ENCODE measurements at places on chromosomes 2 and 18.

GRCh38 chr2:16185801-16186272 is 245.5 kb downstream of the MYCN start:
- no peak for DNase-seq

DNA sequence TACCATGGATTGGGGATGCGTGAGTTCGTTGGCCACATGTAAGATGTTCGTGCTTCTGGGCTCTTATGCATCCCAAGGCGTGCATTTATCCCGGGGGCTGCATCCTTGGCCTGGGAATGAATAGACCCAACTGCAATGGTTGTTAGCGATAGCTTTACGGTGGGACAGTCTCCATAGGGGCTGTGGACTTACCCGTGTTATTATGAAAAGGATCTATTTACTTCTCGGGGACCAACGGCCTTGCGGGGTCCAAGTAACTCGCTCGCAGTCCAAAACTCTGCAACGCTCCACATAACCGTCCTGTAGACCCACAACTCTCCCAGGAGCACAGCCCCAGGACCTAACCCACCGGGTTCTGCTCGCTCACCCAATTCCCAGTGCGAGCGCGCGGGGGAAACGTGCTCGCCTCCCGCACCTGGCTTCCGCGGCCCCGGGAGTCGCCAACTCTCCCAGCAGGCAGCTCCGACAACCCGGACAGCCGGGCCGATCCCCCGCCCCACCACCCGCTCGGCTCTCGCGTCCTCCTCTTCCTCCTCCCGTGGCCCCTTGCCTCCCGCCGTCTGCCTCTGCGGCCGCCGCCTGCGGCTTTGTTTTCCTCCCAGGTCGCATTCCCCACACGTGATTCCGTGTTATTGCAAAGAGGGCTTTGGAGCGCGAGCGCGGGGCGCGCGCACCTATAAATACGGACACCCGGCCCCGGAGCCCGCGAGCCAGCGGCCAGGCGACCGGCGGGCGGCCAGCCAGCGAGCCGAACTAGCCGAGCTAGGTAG is at the start of gene CABLES1:
TSS of gene CABLES1 (plus strand) at position 706 of the 770 bp plus-strand sequence. CDS start 278 bp downstream, outside the sequence.
- DNase-seq, result peak; percentile 45

DNA sequence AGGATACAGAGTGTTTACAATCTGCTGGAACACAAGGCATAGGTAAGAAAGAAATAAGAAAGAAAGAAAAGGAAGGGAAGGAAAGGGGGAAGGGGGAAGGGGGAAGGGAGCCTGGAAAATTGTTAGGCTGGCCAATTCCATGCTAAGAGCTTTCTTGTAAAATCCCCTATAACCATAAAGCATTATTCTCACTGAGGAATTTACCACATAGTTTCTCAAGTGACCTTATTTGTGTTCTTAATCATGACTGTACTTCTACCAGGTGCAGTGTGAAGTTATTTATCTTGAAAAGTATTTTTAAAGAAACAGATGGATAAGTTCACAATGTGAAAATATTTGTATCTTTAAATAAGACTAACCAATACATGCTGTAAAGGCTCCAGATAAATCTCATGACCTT is 39.2 kb upstream of the KIDINS220 start:
- DNase-seq, result no peak

DNA sequence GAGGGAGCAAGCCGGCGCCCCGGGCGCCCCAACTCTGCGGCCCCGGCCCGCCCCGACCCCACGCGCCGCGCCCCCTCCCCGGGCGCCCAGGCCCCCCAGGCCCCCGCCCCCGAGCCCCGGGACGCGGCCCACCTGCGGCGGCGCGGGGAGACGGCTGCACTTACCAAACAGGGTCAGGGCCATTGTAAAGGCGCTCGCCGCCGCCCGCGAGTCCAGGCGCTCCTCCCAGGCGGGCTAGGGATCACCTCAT is 526 bp downstream of the CHN1 start:
- no peak for DNase-seq

DNA sequence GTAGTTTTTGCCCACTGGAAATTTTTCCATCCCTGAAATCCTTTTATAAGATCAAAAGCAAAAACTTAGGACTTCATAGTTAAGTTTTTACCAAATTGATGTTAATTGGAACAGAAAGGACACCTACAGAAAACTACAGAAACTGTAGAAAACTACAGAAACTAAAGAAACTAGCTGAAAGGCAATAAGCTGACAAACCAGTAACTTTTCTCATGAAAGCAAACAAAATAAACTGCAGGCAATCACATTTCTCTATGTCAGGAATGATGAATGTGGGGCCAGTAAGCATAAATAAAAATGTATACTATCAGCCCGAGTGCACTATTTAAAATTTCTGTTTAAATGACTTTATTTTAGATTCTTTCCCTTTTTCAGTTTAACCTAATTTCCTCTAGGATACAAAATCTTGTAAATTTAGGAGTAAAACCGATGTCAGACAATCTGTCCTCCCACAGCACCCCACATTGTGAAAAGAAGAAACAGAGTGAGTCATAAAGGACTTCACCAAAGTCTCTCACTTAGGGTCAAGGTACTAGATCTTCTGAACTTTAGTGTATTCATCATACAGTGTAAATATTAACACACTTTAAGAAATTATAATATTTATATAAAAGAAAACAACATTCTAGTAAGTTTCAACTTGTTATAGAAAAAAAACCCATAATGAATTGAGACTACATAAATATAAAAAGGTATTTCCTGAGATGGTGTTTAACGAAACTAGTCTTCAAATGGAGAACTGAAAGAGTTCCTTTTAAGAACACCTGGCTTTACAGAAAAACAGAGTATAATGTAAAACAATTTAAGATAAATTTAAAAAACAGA is 46.6 kb downstream of the USP40 start:
- no peak for DNase-seq

- DNase-seq, result no peak
Measured at GRCh38 chr2:19890104-19890503, 11.7 kb downstream of the TTC32 start.

- no peak for DNase-seq
Measured at GRCh38 chr2:159573846-159574606, 42.3 kb downstream of the BAZ2B start.

- no peak for DNase-seq
Measured at GRCh38 chr2:128313091-128313836, 5.4 kb downstream of the HS6ST1 start.

- no peak for DNase-seq
Measured at GRCh38 chr2:235836491-235836911, 331.7 kb downstream of the GBX2 start.

DNA sequence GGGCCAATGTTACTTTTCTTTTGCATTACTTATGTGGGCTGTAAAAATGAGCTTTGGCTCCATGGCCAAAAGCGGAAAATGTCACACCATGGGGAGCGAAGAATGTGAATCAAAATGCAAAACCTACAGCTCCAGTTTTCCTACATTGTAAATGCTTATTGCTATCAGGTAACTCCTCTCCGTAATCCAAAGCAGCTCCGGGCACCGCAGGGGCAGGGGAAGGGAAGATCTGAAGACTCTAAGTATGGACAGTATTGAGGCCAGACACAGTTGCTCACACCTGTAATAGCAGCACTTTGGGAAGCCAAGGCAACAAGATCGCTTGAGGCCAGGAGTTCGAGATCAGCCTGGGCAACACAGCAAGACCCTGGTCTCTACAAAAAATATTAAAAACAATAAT is 7.1 kb upstream of the AGFG1 start:
- no peak for DNase-seq

DNA sequence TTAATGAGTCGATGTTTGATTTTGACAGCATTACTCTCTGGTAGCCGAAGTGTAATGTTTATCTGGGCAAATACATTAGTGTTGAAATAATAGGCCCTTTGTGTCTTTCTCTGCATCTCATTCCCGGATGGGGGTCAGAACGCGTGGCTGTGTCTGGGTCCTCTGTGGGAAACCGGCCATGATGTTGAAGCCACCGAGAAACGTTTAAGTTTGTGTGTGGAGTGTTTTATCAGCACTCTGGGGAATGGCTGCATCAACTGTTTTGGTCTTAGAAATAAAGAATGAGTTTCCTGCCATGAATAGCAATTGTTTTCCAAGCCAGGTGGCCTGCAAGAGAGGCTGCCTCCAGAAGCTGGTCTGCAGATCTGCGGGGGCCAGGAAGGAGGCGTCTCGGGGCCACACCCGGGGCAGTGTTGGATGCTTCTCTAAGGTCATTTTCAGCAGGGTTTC is 69.7 kb downstream of the RNF144A start:
- peak; percentile 96 for DNase-seq

GRCh38 chr2:241811201-241811951 is 2.4 kb downstream of the NEU4 start:
- DNase-seq, result no peak

- DNase-seq, result no peak
Measured at GRCh38 chr2:112184121-112184520, 45.9 kb downstream of the FBLN7 start.

- no peak for DNase-seq
Measured at GRCh38 chr2:11784747-11785610, 38.5 kb downstream of the LPIN1 start.

DNA sequence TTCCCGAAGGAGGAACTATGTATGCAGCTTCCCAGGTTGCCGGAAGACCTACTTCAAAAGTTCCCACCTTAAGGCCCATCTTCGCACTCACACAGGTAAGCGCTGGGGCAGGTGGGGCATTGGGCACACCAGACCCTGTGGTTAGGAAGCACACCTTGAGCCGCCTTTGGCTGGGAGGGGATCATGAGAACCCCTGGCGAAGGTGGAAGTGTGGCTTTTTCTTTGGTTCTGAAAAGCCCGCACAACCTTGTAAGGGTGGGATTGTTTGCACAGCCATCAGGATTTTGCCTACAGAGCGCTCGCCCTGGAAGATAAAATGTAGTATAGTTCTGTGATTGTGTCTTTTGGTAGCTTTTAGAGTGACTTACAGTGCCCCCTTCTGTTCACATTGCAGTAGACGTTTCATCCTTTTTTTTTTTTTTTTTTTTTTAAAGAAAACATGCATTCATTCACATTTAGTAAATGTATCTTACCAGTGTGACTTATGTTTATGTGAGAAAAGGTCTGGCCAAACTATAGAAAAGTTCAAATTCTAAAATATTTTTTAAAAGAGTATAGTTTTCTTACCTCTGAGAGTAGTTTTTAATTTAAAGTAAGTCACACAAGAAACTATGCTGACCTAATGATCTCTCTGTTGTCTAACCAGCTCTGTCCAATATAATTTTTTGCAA is 5.3 kb downstream of the KLF11 start:
- DNase-seq, result peak; percentile 14

- DNase-seq, result no peak
Measured at GRCh38 chr2:100563407-100564247, 834 bp downstream of the PDCL3 start.

GRCh38 chr2:211468217-211468616 is 911.8 kb downstream of the CPS1 start:
- DNase-seq, result no peak

DNA sequence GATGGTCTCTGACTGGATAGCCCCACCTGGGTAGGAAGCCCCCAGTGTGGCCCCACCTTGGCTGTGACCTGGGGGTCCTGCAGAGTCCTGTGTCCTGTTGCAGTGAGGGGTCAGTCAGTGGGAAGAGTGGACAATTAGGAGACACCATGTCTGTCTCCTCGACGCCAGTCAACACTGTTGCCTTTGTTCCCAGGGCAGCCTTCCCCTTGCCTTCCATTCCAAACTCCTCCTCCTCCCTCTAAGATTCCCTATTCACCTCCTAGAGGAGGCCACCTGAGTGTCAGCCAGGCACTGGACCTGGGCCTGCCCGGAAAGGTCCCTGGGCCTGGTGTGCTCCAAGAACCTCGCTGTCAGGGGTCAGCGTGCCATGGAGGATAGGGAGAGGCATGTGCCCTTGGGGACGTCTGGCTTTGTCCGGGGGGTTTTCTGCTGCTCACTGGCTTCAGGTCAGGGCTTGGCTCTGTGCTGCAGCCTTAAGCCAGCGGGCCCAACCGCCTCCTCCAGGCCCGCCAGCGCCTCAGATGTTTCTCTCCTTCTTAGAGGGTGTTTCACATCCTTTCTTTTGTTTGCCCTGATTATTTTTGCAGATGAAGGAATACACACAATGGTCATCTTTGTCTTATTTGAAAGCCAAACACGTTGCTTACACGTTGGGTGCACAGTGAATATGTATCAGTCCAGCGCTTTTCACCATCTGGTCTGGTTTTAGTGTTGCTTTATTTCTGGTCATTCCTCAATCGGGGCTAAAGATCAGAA is 68.9 kb downstream of the HPCAL1 start:
- no peak for DNase-seq

DNA sequence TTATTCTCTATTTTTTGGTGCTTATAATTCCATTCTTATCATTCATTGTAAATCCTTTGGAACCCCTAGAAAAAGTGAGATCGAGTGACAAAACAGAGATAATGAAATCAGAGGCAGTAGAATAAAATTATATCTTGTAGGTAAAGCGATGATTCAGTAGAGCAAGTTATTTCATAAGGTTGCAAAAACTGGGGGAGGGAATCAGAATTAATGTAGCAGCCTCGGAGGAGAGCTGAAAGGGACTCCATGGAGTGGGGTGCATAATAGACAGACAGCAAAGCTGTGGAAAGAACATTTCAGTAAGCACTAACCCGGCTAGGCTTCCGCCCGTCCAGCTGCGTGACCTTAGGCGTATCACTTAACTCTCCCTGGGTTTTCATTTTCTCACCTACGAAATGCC is 289.7 kb downstream of the EN1 start:
- no peak for DNase-seq

DNA sequence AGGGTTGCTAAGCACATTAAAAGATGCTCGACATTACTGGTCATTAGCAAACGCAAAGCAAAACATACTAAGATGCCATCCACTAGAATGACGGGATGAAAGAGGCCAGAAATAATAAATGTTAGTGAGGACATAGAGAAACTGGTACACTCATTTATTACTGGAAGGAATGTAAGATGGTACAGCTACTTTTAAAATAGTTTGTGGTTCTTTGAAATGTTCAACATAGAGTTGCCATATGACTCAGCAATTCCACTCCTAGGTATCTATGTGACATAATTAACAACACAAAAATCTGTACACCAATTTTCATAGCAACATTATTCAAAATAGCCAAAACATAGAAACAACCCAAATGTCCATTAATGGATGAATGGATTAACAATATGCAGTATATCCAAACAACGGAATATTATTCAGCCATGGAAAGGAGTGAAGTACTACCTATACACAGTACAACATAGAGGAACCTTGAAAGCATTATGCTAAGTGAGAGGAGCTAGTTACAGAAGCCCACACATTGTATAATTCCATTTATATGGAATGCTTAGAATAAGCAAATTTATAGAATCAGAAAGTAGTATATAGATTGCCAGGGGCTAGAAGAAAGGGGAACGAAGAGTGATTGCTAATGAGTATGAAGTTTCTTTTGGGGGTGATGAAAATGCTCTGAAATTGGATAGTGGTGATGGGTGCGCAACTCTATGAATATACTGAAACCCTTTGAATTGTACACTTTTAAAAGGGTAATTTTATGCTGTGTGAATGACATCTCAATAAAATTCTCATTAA is 61.9 kb upstream of the IL1R1 start:
- no peak for DNase-seq
